ENCODE measurements at places on chromosomes 6 and 20.

DNA sequence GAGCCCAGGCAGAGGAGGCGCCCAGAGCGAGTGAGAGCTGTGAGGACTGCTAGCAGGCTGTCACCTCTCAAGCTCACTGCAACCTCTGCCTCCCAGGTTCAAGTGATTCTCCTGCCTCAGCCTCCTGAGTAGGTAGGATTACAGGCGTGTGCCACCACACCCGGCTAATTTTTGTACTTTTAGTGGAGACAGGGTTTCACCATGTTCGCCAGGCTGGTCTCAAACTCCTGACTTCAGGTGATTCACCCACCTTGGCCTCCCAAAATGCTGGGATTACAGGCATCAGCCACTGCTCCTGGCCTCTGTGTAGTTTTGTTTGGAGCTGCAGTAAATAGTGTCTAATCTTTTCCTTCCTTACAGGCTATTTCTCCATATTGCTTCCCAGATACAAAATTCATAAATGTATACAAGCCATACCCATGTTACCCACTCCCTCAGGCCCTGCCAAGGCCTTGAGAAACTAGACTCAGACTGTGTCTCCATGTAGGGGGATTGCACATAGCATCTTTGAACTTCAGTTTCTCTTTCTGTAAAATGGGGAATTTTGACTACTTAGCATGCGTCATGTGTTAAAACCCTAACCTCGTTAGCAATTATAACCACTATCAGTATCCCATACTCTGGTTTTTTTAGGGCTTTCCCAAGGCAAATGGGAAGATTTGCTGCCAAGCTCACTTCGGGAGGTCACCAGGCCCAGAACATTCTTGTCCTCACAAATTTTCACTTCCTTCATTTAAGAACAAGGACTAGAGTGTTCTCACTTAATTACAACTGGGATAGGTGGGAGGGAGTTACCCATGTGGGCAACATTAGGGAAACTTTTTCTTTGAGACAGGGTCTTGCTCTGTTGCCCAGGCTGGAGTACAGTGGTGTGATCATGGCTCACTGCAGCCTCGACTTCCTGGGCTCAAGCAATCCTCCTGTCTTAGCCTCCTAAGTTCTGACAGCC lies 67.3 kb upstream of the DDR1 start:
- no peak for DNase-seq

GRCh38 chr6:89842228-89842627 lies 12.5 kb downstream of the CASP8AP2 start:
- no peak for DNase-seq

- DNase-seq: no peak
Observed at GRCh38 chr6:2531426-2532215, 219.1 kb downstream of the MYLK4 start.

GRCh38 chr20:12358006-12358654 lies 440.4 kb downstream of the BTBD3 start:
- DNase-seq: no peak

GRCh38 chr6:159959976-159960384 lies 8.9 kb upstream of the IGF2R start:
- DNase-seq: peak; percentile 53

GRCh38 chr20:39822667-39823066 lies 860.5 kb downstream of the DHX35 start:
- no peak for DNase-seq
